ENCODE measurements at places on chromosomes 5 and 9.

- no peak for DNase-seq
Observed at GRCh38 chr9:126980231-126980630, 65.6 kb downstream of the RALGPS1 start.

DNA sequence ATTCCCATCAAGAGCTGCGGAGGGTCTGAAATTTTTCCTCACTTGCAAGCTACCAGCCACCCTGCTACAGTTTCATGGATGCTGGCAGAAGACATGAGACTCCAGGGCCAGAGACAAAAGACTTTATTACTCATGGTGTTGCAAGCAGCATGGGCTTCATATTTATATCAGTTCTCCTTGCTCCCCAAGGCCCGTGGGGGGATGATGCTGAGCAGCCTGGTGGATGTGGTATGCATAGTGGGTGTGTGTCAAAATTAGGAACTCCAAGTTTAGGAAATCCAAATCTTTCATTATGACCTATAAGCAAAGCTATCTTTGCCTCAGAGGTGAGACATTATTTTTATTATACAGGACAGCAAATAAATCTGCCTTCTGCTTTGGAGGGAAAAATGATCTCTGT, 105.7 kb upstream of the ALDH1B1 start:
- no peak for DNase-seq

DNA sequence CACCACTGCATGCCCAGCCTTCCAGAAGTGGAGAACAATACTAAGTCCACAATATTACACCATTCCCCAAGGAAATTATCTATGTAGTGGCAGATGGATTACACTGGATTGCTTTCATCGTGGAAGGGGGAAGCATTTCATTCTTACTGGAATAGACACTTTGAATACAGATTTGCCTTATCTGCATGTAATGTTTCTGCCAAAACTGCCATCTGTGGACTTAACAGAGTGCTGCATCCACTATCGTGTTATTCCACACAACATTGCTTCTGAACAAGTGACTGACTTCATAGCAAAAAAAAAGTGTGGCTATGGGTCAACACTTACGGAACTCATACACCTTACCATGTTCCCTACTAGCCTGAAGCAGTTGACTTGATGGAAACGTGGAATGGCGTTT, 536.9 kb downstream of the BRINP1 start:
- DNase-seq, result no peak

DNA sequence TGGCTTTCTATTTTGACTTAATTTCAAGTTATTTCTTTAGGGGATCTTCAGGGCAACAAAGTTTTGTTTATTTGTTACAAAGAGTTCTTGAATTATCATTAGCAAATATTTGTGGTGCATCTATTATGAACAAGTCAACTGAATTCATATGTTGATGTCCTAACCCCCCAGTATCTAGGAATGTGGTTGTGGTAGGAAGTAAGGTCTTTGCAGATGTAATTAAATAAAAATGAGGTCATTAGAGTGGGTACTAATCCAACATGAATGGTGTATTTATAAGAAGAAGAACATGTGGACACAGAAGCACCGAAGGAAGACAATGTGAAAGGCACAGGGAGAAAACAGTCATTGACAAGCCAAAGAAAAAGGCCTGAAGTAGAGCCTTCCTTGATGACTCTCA, 474.0 kb upstream of the DAB2 start:
- no peak for DNase-seq

DNA sequence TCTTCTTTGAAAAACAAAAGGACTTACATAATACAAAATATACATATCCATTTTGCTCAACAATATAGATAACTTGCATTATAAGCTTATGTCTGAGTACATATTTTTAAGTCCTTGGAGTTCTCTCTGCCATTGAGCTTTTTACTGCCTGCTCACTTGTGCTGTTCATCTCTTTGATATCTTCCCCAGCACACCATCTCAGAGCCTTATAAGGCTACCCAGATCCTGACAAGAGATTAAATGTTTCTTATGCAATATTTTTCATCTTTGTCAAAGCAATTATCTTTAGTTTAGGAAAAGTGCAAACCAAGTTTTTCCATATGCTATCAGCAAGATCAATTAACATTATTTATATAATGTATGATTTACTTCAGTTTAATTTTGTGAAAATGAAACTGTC, 60.7 kb upstream of the ITGA1 start:
- DNase-seq, result no peak

DNA sequence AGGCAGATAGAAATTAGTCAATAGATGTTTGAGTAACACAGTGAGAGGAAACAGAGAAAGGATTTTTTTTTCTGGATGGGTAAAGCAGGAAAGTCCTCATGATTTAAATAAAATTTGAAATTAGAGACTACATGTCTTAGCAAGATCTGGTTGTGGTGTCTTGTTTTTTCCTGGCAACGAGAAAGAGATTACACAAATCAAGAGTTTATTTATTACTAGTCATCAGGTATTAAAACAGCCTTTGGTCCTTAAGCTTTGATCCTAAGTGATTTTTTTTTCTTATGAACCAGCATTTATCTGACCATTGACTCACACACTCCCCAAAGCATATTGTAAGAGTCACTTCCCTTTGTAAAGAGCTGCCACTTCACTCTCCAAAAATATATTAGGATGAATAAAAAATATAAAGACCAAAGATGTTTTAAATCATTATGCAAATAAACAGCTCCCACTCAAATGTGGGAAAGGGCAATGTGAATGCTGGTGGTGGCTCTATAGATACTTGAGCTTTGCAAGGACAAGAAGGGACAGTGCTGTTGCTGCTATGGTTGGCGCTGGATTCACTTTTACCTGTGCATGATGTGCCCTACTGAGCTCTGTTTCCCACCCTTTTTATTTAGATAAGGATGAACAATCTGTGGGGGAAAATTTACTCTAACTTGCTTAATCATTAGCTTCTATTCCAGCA, 1726.5 kb downstream of the MAT2B start:
- no peak for DNase-seq

GRCh38 chr9:24045150-24045549, 219.1 kb upstream of the ELAVL2 start:
- DNase-seq, result no peak

DNA sequence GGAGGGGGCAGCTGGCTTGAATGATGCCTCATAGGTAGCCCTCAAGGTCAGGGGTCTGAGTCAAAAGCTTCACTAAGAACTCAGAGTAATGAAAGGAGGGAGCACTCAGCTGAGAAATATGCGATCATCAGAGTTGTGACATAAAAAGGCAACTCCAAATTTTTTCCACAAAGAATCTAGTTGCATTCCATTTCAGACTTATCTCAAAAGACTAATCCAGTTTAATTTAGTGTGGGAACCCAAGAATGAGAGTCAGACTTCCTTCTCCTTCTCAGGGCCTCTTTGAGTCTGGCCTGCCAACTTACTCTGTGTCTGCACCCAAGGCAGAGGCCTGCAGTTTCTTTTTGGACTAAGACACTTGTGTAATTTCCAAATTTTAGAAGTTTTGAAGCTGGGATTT, 34.7 kb downstream of the GABRP start:
- no peak for DNase-seq

GRCh38 chr5:59656351-59657254, 236.9 kb downstream of the PDE4D start:
- no peak for DNase-seq

DNA sequence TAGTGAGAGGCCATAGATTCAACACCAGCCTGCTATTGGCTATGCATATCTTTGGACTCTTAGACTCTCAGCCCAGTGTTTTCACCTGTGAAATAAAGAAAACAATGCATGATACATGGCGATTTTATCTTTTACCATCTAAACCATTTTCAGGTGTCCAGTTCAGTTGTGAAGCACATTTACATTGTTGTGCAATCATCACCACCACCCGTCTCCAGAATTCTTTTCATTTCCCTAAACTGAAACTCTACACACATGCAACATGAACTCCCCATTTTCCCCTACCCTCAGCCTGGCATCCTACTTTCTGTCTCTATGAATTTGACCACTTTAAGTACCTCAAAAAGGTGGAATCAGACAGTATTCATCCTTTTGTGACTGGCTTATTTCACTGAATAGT, 420.6 kb downstream of the MED10 start:
- no peak for DNase-seq

DNA sequence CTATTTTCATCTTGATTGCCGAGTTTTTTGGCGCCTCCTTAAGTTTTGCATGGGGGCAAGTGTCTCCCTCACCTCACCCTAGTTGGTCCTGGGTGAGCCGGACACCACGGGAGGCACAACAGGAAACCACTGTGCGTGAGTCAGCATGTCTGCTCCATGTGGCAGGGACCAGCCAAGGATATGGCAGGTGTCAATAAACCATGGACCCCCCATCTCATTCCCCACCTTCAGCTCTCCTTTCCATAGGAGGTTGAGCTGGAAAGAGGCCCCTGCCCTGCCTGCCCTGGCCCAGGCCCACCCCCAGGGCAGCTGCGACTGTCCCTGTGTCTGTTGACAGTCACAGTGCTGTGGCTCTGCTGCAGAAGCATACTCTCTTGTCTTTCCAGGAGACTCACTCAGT, 3.1 kb downstream of the SPACA9 start:
- DNase-seq, result no peak

DNA sequence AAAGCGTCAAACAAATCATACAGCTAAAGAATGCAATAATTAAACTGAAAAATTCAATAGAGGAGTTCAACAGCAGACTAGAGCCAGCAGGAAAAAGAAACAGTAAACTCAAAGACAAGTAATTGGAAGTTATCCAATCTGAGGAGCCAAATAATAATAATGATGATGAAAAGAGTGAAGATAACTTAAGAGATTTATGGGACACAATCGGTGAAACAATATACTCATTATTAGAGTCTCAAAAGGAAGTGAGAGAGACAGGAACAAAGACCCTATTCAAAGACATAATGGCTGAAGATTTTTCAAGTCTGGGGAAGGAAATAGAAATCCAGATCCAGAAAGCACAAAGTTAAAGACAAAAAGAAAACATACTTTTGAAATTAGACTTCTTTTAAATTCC, 263.9 kb upstream of the NR4A3 start:
- DNase-seq, result no peak

GRCh38 chr5:178336889-178337288, 104.3 kb upstream of the PHYKPL start:
- DNase-seq, result no peak

DNA sequence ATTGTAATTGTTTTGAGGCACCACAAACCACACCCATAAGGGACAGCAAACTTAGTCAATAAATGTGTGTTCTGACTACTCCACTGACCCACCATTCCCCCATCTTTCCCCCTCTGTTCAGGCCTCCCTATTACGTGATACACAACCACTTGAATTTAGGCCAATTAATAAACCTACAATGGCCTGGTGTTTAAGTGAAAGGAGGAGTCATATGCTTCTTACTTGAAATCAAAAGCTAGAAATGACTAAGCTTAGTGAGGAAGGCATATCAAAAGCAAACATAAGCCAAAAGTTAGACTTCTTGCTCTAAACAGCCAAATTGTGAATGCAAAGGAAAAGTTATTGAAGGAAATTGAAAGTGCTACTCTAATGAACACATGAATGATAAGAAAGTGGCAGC, 14.6 kb downstream of the ZBTB43 start:
- DNase-seq, result no peak

GRCh38 chr5:164545507-164545906, 1040.1 kb downstream of the MAT2B start:
- no peak for DNase-seq

GRCh38 chr5:134554319-134555222, 29.1 kb downstream of the JADE2 start:
- peak; percentile 36 for DNase-seq

- no peak for DNase-seq
Observed at GRCh38 chr9:104783588-104783987, 19.7 kb downstream of the NIPSNAP3B start.

DNA sequence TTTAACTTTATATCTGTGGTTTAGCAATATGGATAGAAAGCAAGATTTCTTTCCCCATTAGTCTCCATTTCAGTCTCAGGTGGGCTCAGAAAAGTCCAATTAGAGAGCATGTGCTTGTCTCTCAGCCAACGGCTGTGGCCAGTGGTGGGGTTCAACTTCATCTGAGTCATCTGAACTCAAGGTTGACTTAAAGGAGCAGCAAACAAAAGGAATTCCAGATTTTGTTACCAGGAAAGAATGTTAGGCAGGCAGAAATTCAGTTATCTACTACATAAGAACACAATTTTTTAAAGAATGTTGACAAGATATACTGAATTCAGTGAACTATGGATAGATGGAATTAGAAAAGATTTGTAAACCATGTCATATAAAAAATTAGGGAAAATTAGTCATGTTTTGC, 784.1 kb downstream of the MAT2B start:
- no peak for DNase-seq

DNA sequence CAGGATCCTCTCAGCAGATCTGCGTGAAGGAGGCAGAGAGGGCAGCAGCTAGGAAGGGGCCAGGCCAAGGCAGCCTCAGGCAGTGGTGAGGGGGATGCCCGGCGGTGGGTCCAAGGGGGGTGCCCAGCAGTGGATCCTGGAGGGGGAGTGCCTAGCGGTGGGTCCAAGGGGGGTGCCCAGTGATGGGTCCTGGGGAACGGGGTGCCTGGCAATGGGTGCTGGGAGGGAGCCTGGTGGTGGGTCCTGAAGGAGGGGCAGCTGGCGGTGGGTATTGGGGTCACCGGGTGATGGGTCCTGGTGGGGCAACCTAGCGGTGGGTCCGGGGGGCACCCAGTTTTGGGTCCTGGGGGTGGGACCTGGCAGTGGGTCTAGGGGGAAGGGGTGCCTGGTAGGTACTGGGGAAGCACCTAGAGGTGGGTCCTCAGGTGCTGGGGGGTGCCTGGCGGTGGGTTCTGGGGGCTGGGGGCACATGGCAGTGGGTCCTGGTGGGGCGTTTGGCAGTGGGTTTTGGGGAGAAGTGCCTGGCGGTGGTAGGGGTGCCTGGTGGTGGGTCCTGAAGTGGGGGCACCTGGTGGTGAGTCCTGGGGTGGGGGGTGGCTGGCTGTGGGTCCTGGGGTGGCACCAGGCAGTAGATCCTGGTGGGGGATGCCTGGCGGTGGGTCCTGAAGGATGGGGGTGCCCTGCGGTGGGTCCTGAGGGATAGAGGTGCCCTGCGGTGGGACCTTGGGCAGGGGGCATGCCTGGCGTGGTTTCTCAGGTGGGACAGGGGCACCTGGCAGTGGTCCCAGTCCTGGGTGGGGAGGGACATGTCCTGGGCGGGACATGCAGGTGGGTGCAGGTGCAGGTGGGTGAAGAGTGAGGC, 1.9 kb downstream of the LRRC14B start:
- DNase-seq, result no peak

- no peak for DNase-seq
Observed at GRCh38 chr9:8287501-8287900, 487.9 kb upstream of the DMAC1 start.

DNA sequence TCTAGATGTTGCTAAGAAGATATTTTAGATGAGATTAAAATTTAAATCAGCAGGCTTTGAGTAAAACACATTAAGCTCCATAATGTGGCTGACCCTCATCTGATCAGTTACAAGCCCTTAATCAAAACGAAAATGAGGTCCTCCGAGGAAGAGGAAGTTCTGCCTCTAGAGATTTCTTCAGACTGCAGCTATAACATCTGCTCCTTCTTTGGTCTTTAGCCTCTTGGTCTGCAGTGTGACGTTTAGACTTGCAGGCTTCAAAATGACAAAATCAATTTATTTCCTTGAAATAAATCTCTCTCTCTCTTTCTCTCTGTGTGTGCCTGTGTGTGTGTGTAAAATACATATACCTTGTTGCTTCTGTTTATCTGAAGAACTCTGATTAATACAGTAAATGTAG, 1429.8 kb upstream of the CDH9 start:
- DNase-seq, result no peak

GRCh38 chr9:112761912-112762655, 11.5 kb downstream of the SNX30 start:
- no peak for DNase-seq
